Activated T-helper 17 cell treated with anti-CD3 and anti-CD28 coated beads, Interleukin-2, amount 50 U/mL, for 72 hours (primary cell): ENCODE measurements at places on chromosomes 1 and 21.
A peak's percentile ranks its signal among the peaks of the same experiment; 100 is the strongest.

GRCh38 chr1:81702903-81703302 lies 97.8 kb upstream of the ADGRL2 start:
- no peak for ATAC-seq

- ATAC-seq: peak; percentile 30
Observed at GRCh38 chr1:28927648-28928313, 13.4 kb downstream of the EPB41 start.

DNA sequence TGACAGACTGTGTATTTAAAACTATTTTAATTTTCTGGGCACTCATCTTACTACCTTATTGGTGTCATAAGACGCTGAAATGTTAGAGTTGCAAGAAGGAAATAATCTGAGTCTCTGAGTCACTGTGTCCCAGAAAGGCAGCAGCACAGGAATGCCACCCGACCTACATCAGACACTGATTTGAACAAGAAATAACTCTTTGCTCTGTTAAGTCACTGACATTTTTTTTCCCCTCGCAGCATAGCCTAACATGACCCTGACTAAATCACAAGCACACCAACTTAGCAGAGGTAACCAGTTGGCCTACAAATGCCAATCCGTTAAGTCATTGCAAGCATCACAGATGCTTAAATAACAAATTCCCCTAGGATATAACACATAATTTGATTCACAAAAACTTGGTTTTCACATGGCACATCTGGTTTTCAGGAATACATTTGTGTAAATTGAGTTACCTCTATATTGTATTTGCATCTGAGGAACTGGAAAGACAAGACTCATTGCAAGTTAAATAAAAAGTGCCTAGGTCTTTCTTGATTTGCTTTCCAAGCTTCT lies 349.1 kb downstream of the SEC16B start:
- no peak for ATAC-seq

DNA sequence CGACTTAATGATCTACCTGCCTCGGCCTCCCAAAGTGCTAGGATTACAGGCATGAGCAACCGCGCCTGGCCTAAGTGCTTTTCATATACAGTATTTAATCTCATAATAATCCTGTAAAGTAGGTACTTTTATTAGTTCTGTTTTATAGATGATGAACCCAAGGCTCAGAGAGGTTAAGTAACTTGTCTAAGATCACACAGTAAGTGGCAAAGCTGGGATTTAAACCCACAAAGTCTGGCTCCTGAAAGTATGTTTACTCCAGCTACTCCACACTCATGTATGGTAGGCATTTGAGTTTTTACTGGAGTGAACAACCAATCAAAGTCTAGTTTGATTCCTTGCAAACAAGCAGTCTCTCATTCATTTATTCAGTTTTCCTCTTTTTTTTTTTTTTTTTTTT lies 2.3 kb downstream of the DFFA start:
- ATAC-seq: no peak

DNA sequence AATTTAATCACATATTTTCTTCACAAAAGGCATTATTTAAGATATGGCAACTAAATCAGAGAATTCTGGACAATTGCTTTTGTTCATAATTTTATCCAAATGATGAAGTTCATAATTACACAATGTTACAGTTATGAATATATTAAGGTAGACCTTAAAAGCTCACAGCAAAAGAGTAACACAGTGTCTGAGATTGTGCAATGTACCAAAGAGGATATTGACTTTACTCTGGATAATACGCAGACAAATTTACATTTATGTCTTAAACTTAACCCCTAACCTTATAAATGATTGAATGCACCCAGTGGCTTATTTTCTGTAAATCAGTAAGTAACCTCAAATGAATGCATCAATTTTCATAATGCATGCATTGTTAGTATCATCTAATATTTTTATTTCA lies 216.2 kb upstream of the SAMSN1 start:
- ATAC-seq: no peak

DNA sequence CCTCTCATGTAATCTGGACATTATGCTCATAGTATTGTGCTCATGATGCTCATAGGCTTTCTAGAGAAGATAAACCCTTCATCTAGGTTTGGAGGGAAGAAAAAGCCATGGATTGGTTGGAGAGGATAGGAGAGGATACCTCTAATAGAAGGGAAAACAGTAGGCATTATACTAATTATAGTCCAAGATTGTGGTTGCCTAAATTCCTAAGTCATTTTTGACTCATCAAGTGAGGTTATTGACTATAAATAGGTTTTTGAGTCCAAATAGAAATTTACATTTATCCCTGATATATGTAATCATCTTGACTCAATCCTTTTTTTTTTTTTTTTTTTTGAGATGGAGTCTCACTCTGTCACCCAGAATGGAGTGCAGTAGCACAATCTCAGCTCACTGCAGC lies 5.0 kb downstream of the SYT11 start:
- no peak for ATAC-seq

DNA sequence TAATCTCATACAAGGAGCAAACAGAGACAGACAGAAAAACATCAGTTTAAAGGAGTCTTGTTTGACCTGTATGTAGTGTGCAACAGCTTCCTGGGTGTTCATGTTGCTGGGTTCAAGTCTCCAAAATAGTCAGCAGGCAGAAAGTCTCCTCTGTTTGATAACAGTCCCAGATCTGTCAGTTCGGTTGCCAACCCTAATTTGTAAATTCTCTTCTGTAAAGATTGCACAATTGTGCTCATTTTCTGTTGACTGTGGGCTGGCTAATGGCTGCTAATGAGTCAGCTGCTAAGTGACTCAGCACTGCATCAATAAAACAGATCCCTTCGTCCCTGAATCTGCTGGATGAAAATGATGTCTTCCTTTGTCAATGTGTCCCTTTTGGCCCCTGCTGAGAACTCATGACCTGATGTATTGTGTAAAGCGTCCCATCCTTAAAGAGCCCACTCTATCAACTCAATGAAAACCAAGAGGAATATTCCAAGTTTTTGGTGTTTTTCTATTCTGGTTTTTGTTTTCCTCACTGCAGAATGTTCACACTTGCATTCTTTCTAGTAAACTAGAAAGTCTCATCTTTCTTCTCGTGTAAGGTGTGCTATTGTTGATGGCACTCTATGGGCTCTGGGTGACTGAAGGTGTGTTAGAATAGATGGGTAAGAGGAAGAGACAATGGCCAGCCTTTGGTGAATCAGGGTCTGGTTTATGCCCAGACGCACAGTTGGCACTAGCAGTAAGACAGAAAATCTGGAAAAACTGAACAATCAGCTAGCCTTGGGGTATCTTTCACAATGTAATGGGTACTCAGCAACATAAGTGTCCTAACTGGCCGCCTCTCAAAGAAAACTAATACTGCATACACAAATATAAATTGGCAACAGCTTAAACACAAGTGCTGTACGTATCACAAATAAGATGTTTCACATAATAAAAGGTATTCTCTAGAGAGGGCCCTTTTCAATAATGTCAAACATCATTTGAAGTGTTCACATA lies 75.1 kb upstream of the SIPA1L2 start:
- peak; percentile 61 for ATAC-seq

- ATAC-seq: no peak
Observed at GRCh38 chr1:33119532-33120217, 38.7 kb downstream of the AZIN2 start.

- ATAC-seq: no peak
Observed at GRCh38 chr1:228012555-228012954, 5.8 kb downstream of the WNT3A start.

DNA sequence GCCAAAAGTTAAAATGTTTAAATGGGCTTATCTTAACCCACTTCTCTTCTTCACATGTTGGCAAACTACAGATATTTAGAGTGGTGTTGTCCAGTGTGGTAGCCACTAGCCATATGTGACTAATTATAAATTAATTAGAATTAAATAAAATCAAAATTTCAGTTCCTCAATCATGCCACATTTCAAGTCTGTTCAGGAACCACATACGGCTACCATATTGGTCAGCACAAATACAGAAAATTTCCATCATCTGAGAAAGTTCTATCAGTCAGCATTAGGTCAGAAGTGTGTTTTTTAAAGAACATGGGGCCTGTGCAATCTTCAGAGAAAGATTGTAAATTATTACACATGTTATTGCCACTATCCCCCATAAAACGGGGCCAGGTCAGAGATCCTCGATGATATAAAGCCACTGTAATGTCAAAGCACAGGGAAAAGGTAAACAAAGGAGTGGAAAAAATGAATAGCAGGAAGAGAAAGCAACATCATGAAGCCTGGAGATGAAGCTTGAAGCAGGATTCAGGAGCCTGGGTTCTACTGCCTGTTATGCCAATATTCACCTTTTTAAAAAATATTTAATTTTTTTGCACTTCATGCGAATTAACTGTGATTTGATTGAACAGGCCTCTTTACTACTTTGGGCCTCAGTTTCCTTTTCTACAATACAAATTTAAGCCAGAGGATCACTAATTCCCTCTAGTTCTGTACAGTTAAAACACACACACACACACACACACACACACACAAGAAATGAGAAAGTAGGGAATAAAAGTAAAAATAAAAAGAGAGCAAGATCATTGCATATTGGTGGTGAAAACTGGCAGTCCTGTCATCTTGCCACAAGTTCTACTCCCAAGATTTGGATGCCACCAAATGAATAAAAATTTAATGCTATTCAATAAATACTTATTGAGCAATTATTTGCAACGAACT lies 2.3 kb downstream of the RSBN1 start:
- no peak for ATAC-seq

GRCh38 chr21:29677326-29677725 lies 262.5 kb downstream of the GRIK1 start:
- no peak for ATAC-seq

DNA sequence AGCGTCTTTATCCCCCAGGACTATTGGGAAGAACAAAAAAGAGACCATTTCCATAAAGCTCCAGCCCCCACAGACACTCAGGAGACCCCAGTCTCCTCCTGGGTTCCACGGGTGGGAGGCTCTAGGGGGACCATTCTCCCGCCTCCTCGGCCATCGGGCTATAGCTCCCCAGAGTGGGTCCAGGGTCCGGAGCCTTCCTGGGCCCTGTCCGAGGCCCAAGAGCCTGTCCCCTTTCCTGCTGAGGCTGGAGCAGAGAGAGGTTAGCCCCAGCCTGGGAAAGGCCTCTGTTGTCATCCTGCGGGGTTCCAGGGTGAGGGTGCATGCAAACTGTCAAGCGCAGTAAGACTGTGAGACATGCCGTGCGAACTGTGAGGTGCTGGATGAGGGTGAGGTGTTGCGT lies 166.3 kb downstream of the CAMTA1 start:
- no peak for ATAC-seq

DNA sequence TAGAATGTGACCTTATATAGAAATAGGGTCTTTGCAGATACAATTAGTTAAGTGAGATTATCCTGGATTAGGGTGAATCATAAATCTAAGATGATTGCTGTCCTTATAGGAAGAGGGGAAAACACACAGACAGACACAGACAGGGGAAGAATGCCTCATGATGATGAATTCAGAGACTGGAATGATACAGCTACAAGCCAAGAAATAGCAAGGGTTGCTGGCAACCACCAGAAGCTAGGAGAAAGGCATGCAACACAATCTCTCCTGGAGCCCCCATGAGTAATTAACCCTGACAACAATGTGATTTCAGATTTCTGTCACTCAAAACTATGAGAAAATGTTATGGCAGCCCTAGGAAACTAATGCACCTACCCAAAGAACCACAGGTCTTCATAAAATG lies 19.1 kb upstream of the PPIH start:
- ATAC-seq: no peak

GRCh38 chr21:43323244-43324005 lies 103.5 kb downstream of the SIK1 start:
- ATAC-seq: no peak

DNA sequence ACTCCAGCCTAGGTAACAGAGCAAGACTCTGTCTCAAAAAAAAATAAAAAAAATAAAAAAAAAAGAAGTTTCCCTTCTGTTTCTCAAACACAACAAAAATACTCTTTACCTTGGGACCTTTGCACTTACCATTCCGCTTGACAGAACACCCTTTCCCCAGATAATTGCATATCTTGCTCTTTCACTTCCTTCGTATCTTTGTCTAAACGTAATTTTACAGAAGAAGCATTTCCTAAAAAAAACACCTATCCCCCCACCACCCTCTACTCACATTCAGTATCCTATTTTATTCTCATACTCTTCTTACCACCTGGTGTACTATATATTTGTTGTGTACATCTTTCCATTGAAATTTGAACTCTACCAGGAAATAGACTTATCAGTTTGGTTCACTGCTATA lies 32.7 kb downstream of the ASH1L start:
- ATAC-seq: no peak

- no peak for ATAC-seq
Observed at GRCh38 chr1:168614235-168614634, 37.8 kb downstream of the XCL1 start.

GRCh38 chr1:15173863-15174614 lies 20.5 kb downstream of the TMEM51 start:
- peak; percentile 46 for ATAC-seq

- no peak for ATAC-seq
Observed at GRCh38 chr1:11997081-11997850, 17.0 kb downstream of the MFN2 start.

DNA sequence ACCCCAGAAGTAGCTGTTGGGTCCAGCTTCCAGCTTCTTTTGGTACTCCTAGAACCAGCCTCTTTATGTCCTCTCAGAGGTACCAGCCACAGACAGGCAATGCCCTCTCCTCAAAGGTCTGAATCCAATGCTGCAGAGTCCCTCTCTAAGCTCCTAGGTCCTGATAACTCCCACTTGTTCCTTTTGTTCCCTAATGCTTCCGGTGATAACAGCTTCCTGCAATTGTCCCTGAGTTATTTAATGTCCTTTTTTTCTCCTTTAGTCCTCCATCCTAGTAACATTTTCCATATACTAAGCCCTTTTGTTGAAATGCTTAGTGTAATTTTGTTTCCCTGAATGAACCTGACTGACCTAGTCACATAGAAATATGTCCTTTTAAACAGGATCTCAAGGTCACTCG lies 201.7 kb upstream of the BEND5 start:
- no peak for ATAC-seq

DNA sequence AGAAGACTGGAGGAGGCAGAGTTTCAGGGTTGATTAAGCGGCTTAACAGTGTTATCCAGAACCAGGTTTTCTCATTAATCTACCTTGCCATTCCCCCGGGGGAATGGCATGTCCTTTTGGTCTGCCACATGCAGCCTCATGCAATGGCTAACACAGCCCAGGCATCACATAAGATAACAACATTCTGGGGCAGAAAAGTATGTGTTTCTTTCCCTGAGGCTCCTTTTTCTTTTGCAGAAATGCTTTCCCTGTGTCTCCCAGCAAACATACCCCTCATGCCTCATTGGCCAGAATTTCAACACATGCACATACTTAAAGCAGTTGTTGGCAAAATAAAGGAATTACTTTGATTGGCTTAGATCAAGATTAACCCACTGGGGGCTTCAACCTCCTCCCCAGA lies 98.6 kb downstream of the OMA1 start:
- no peak for ATAC-seq

- ATAC-seq: no peak
Observed at GRCh38 chr1:43992232-43992995, 1.0 kb downstream of the CCDC24 start.

- ATAC-seq: no peak
Observed at GRCh38 chr1:19317126-19317910, 5.2 kb downstream of the SLC66A1 start.

- no peak for ATAC-seq
Observed at GRCh38 chr1:16458831-16459230, 18.3 kb downstream of the NECAP2 start.
